GM04503 (cell line): ENCODE measurements at places on chromosomes 4 and X.

DNA sequence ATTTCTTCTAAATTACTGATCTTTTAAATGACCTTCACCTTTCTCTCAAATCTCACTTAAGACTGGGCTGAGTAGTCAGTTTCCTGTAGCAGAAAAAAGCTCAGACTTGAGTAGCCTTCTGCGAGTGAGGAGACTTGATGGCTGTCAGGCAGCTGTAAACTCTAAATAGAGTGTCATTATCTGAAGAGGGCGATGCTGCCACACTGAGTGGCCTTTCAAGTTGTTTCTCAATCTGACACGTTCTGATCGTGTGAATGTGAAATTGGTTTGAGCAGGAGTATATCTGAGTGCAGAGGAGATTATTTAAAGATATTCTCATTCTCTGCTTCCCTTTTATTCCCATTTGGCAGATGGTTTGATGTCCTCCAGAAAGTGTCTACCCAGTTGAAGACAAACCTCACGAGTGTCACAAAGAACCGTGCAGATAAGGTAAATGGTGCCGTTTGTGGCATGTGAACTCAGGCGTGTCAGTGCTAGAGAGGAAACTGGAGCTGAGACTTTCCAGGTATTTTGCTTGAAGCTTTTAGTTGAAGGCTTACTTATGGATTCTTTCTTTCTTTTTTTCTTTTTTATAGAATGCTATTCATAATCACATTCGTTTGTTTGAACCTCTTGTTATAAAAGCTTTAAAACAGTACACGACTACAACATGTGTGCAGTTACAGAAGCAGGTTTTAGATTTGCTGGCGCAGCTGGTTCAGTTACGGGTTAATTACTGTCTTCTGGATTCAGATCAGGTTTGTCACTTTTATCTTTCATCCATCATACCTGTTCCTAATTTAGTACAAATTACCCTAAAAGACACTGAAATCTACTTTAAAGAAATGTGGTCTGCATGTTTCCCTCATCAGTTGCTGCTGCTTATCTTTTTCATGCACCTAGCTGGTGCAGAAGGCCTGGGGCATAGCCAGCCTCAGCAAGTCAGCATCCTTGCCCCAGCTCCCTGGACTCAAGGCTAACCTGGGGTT, 74.3 kb upstream of the MSANTD1 start:
- no peak for DNase-seq

GRCh38 chr4:7192252-7193029, at the start of gene SORCS2:
Gene SORCS2, plus strand, starts transcription at chr4:7192538.
- no peak for DNase-seq

DNA sequence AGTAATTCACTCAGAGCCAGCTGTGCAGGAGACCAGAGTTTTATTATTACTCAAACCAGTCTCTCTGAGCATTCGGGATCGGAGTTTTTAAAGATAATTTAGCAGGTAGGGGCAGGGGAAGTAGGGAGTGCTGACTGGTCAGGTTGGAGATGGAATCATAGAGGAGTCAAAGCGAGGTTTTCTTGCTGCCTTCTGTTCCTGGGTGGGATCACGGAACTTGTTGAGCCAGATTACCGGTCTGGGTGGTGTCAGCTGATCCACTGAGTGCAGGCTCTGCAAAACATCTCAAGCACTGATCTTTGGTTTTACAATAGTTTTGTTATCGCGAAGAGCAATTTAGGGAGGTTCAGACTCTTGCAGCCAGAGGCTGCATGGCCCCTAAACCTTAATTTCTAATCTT, 63.6 kb downstream of the TRIM2 start:
- DNase-seq, result no peak

DNA sequence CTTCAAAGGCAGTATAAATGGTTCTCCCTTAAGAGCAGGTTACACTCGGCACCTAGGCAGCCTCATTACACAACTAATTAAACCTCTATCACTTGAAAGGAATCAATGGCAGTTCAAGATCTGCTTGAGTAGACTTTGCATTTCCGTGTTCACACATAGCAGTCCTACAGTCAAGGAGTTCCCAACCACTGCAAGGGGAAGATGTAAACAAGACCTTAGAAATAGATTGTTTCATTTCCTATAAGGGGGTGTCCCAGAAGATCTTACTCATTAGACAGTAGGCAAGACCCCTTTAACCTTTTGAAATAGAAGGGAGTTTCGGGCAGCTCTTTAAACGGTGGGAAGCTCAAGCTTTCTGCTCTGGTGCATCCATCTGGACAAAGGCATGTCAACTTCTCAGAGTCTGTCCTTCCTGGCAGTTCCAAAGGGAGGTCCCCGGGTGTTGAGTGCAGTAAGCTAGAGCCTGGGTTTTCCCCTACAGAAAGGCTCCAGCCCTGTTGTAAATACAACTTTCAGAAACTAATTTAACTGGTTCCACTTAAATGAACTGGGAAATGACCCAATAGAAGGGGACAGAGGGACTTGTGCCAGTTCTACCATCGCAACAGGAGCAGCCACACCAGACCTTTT, 150.8 kb downstream of the RBMX2 start:
- no peak for DNase-seq

DNA sequence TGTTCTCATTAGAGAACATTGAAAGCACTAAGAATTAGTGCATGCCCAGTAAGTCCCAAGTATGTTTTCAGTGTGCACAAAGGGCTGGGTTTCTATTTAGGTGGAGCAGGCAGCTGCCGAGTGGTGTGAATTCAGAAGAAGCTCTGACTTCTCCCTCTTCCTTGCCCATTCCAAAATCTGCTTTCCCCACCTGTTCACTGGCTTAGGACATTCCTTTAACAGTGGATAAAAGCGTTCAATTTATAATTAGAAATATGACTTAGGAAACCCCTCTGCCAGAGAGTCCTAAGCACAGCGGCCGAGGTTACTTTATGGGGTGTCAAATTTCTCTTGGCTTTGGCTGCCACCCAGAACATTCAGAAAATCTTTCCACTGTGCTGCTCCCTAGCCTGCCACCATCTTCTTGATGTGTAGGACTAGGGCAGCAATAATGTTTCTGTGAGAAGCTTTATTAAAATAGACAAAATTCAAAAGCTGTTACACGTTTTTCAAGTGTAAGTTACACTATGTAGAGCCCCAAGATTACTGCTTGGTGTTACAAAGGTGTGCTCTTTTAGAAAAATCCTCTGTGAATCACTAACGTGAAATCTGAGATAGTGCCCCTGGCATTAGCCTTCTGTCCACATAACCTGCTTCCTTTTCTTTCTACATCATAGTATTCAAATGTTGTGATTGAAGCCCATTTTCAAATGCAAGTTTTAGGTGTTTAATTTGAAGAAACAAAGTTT, 191.6 kb upstream of the ANKRD50 start:
- no peak for DNase-seq

DNA sequence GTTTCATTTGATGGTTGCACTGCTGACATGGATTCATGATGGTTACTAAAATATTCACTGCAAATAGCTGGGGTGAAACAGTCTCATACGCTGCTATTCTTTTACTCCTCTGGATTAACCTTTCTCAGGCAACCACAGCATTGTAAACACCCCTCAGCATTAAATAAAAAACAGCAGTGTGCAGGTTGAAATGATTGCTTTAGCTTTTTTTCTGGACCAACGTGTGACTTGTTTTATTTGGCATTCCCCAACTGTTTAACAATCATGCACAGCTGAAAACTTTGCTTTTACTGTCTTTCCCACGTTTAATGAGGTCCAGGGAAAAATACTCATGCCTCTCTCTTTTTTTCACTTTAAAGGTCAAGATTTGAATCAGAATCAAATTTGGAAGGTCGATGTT, 490.8 kb downstream of the RAPGEF2 start:
- DNase-seq, result no peak

- peak; percentile 68 for DNase-seq
Observed at GRCh38 chr4:176927664-176928063, 134.9 kb upstream of the VEGFC start.

DNA sequence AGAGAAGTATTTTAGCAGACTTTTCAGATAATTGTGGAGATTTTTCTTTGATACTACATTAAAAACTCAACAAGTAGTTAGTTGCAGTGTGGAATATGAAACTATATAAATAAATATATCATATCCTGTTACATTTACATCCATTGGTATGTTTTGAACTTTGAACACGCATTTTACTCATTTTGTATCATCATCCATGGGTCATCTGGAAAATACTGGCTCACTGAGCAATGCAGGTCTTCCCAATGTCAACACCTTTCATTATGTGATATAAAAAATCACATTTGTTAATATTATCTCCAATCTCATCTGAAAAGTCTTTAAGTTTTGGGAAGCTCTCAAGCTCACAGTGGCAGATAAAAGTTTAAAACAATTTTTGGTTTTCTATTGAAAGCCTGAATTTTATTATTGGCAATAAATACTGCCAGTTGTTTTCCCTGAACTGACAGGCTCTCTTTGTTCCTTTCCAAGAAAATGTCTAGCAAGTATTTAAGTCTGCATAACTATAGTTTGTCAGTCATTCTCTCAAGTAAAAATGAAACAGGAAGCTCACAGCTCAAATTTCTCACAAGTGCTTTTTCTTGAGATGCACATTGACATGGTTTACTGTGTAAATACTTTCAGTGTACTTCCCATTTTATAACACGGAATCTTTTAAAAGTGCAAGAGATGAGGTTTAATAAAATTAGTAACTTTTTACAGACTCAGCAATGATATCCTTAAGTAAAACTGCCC, 183.5 kb upstream of the GPC4 start:
- DNase-seq, result no peak

DNA sequence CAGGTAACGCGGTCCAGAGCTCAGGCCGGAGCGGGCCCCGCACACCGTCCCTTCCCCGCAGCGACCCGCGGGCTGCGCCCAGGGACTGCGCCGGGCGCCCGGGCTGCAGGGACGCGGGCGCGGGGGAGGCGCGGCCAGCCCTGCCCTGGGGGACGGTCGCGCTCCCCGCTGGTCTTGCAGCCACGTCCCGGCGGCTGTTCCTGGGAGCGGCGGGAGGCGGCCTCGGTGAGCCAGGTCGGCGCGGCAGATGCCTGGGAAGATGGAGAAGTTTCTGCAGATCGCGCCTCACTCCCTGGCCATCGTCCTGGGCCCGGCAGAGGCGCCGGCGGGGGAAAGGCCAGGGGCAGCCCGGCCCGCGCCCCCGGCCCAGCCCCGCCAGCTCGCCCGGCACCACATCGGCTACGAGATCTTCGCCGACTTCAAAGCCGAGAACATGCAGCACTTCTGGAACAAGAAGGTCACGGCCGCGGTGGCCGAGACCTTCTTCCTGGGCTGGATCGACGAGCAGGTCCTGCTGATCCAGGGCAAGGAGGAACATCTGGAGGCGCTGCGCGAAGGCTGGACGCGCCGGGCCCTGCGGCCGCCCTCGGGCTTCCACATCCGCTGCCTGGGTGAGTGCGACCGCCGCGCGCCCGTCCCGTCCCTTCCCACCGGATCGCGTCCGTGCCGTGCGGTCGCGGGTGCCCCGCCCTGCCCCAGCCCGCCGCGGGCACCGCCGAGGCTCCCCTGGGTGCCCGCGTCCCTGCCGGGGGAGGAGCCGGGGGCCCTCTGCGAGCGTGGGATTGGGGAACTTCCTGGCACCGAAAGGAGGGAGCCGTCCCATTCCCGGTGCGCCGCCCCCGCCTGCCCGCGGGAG, 107.4 kb upstream of the STOX2 start:
- DNase-seq, result no peak

DNA sequence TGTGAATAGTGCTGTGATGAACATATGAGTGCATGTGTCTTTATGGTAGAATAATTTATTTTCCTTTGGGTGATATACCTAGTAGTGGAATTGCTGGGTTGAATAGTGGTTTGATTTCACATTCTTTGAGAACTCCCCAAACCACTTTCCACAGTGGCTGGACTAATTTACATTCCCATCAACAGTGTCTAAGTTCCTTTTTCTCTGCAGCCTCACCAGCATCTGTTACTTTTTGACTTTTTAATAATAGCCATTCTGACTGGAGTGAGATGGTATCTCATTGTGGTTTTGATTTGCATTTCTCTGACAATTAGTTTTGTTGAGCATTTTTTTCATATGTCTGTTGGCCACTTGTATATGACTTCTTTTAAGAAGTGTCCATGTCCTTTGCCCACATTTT, 29.1 kb downstream of the JADE3 start:
- DNase-seq, result no peak

GRCh38 chr4:170776983-170777382, 687.2 kb upstream of the AADAT start:
- no peak for DNase-seq

DNA sequence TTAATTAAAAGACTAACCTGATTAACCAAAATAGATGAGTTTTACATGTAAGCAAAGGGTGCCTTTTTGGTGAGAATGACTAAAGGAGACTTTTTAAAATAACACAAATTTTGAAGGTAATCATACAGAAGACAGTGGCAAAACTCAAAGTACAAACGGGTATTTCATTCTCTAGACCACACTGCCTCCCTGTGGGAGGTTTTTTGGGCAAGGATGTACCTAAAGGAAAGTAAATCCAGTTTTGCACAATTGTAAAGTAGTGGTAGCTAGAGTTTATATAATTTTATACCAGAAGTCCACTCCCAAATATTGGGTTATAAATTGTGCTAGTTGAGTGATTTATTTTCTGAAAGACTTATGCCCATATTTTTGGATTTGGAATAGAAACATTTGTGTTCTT, 201.0 kb downstream of the PAPSS1 start:
- DNase-seq, result peak; percentile 1

DNA sequence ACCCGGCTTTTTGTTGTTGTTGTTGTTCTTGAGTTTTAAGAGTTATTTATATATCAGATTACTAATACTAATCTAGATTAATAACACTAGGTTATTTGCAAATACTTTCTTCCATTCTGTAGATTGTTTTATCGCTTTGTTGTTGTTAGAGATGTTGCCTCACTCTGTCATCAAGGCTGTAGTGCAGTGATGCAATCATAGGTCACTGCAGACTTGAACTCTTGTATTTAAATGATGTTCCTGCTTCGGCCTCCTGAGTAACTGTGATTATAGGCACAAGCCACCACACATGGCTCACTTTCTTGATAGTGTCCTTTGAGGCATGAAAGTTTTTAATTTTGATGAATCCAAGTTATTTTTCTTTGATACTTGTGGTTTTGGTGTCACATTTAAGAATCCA, 129.0 kb downstream of the VSIG4 start:
- no peak for DNase-seq

GRCh38 chrX:68834371-68835103, 5.7 kb downstream of the EFNB1 start:
- no peak for DNase-seq

DNA sequence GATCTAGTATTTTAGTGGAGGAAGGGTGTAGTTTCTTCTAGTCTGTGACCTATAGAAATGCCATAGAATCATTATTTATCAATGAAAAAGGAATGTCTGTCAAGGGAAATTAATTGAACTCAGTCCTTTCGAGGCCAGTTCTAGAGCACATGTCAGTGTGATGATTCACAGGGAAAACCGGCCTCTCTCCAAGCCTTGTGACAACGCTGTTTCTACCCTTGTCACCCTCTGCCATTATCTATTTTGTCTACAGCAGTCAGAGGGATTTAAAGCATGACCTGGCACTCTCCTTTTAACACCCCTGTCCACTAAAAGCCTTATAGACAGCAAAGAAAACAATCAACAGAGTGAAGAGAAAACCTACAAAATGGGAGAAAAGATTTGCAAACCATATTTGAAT, 119.8 kb downstream of the DRD5 start:
- no peak for DNase-seq
